HT1080 (cell line): ENCODE measurements at places on chromosomes 12 and 14. TPM values are rescaled to one million over a fixed set of nuclear protein-coding genes. Genes with fewer than 3 reads are reported as not detected.

- no peak for DNase-seq
These were observed 130.3 kb upstream of the ARID2 start for GRCh38 chr12:45599196-45599595.

GRCh38 chr14:65095633-65096205, 6.6 kb downstream of the MAX start:
- no peak for DNase-seq

- DNase-seq: no peak
These were observed 739 bp upstream of the SPATA7 start for GRCh38 chr14:88384718-88385117.

The ASIC1 gene
- total RNA-seq: 6.0 and 9.5 TPM in 2 replicates

- no peak for DNase-seq
These were observed 212.1 kb upstream of the RTL1 start for GRCh38 chr14:101115652-101116051.
